ENCODE measurements at places on chromosomes 3 and 15.

DNA sequence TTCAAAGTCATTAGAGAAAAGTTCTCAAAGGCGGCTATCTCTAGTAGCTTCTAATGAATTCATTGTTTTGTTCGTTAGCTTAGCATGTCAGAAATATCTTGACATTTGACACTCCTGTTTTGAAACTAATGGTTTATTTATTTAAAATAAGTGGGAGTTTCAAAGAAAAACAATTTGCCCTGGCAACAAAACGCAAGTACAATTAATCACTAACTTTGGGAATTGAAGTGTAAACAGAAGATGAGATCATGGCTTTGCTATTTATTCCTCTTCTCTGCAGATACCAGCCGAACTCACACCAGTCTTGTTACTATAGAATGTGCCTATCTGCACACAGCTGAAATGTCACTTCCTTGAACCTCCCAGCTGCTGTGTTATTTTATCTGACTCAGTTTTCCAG, 27.5 kb downstream of the MASP1 start:
- DNase-seq: no peak

DNA sequence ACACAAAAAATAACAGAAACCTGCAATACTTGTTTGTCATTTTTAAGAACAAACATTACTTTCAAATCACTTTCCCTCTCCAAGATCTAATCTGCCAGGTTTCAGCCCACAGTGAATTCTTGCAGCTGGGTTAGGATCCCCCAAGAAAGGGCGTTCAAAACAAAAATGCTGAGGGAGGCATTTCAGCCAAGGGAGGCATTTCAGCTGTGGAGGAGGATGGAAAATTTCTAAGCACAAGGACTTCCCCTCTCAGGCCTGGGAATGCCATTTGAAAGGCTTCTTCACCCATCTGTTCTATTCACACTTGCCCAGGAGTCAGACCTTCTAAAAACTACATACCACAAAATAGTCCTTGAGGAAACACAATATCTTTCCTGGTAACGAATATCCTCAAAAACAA, 69.1 kb downstream of the P3H2 start:
- DNase-seq: no peak

DNA sequence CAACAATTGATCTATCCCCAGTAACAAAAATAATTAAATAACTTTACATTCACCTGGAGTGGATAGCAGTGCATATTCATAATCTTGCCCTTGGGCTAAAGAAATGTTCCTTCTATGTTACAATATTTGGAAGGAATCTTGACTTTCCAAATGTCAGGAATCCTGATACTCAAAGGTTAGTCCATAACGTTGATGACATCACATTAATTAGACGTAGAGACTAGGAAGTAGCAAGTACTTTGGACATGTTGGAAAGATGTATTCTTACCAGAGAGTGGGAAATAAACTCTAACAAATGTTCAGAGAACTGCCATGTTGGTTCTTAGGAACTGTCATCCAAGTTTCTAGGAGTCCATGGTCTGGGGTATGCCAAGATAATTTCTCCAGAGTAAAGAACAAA, 70.6 kb upstream of the SLC25A36 start:
- DNase-seq: no peak

DNA sequence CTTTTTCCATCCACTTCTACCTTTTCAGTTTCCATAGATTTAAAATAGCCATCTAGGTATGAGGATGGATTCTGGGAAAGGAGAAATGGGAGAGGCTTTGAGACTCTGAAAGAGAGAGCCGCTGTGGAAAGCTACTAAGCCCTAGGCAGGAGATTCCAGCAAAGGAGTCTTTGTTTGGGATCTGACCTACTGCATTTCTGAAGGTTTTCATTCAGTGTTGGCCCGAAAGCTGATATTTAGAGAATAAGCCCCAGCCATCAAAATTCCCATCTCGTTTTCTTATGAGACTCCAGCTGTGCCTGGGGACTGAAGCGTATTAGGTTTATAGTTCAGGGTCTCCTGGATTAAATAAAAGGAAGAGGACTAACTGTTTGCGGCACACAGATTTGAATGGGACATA, 19.5 kb downstream of the LIPH start:
- no peak for DNase-seq

- no peak for DNase-seq
Measured at GRCh38 chr3:138653567-138653966, 45.0 kb downstream of the FAIM start.

All from activated CD8-positive, alpha-beta memory T cell treated with anti-CD3 and anti-CD28 coated beads for 1 hour (primary cell).